H54 (cell line): ENCODE measurements at places on chromosomes 1 and 21.

DNA sequence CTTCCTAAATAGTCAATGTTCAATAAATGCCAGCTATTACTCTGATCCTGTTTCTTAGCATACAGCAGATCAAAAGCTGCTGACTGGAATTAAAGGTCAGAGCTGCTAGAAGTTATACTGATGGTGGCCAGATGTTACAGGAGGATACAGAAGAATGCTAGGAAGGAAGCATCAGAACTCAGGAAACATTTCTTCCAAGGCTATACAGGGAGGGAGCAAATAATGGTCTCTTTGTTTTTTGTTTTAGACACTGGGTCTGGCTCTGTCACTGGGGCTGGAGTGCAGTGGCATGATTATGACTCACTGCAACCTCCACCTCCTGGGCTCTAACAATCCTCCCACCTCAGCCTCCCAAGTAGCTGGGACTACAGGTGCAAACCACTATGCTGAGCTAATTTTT is 175.5 kb downstream of the RGS7 start:
- DNase-seq, result no peak

DNA sequence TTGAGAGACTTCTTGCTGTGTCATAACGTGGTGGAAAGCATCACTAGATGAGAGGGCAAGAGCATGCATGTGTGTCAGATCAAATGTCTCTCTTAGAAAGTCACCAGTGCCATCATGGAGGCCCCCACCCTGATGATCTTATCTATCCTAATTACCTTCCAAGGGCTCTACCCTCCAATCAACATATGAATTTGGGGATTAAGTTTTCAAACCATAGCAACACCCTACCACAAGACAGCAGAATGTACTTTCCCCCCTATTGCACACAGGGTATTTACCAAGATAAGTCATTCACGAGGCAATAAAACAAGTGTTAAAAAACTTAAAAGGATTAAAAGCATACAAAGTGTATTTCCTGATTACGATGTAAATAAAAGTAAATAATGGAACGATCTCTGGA is 515.6 kb downstream of the LMO4 start:
- DNase-seq, result no peak

GRCh38 chr1:205826016-205826806 is 13.2 kb upstream of the SLC41A1 start:
- no peak for DNase-seq

GRCh38 chr1:95203908-95204437 is 30.0 kb upstream of the RWDD3 start:
- DNase-seq, result no peak

DNA sequence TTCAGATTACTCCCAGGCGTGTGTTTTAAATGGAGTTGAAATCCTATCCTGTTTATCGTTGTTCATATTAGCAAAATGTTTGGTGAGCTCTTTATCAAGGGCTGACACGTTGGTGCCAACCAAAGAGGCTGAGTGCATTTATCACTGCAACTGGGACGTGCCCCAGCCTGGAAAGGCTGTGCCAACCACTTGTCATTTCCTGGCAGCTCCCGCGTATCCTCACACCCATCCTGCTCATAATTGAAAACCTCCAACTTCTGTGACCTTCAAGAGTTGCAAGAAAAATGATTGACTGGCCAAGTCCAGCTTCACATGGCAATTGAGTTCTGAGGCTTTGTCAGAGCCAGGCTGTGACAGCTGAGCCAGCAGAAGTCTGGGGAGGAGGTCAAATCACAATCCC is 43.7 kb upstream of the KCNA3 start:
- no peak for DNase-seq

GRCh38 chr1:46533179-46533864 is 18.1 kb downstream of the KNCN start:
- DNase-seq, result no peak

DNA sequence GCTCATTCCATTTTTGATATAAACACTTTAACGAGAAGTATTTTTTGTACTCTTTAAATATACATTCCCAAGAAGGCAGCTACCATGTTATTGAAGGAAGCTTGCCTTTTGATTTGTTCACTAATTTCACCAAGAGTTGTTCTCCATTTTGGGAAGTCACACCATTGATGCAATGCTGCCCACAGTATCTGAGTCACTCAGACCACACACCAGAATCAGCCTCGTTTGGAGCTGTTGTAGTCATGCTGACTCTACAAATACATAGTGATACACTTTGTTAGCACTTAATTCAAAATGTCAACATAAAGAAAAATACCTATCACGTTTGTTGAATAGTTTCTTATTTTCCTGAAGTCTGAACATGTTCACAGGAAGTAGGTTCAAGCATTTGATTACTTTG is 78.7 kb downstream of the PAPPA2 start:
- DNase-seq, result no peak

DNA sequence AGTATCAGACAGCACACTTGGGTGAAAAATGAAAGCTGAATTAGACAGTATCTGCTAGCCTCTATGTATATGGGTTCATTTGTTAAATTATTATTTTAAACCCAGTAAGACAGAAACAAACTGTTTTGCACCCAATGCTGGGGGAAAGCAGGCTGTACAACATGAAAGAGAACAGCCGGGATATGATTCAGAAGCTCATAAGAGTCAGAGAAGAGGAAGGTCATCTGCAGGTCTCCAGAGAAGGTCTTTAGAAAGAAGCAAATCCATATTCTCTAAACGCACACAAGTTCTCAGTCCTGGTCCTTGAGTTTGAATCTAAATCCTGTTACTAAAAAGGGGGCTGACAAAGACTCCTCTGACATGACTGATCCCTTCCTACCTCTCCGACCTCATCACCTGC is 155.1 kb downstream of the SIPA1L2 start:
- no peak for DNase-seq

GRCh38 chr1:29282924-29283803 is 46.8 kb downstream of the PTPRU start:
- peak; percentile 76 for DNase-seq

- DNase-seq, result no peak
These were observed 10.2 kb upstream of the CREG1 start for GRCh38 chr1:167563579-167564246.

GRCh38 chr1:198328458-198329032 is 171.7 kb downstream of the NEK7 start:
- no peak for DNase-seq

GRCh38 chr1:33379631-33380354 is 51.1 kb downstream of the PHC2 start:
- no peak for DNase-seq

- DNase-seq, result no peak
These were observed 1.3 kb downstream of the PIGV start for GRCh38 chr1:26788836-26789611.

DNA sequence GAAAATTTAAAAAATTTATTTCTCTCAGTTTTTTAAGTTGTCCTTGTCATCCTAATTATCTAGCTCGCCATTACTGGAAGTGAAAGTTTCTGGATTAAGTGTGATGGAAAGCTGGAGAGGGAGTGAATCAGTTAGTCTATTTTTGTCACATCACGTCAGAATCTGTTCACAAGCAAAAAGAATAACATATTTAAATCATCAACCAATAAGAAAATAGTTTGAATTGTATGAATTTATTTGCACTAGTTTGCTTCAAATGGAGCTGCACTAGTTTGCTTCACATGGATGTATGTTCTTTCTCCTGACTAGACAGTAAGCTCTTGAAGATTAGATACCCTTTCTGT is 22.8 kb downstream of the PHC2 start:
- DNase-seq, result no peak

GRCh38 chr1:244957525-244957924 is 93.2 kb upstream of the HNRNPU start:
- no peak for DNase-seq

DNA sequence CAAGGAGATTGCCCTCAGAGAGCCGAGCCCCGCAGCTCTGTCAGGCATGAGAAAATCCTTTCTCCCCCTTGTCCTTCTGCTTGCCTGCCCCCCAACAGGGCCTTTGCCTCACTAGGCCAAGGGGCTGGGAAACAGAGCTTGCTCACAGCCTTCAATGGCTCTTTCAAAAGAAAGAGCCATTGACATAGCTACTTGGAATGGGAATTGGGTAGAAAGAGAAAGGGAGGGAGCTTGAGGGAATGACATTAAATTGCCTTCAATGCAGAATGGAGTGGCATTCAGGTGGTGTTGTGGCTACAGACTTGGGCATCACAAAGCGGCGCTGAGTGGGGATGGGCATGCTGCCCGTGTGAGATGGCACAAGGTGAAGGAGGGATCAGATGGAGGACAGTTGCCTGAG is 13.2 kb downstream of the SYT11 start:
- no peak for DNase-seq

DNA sequence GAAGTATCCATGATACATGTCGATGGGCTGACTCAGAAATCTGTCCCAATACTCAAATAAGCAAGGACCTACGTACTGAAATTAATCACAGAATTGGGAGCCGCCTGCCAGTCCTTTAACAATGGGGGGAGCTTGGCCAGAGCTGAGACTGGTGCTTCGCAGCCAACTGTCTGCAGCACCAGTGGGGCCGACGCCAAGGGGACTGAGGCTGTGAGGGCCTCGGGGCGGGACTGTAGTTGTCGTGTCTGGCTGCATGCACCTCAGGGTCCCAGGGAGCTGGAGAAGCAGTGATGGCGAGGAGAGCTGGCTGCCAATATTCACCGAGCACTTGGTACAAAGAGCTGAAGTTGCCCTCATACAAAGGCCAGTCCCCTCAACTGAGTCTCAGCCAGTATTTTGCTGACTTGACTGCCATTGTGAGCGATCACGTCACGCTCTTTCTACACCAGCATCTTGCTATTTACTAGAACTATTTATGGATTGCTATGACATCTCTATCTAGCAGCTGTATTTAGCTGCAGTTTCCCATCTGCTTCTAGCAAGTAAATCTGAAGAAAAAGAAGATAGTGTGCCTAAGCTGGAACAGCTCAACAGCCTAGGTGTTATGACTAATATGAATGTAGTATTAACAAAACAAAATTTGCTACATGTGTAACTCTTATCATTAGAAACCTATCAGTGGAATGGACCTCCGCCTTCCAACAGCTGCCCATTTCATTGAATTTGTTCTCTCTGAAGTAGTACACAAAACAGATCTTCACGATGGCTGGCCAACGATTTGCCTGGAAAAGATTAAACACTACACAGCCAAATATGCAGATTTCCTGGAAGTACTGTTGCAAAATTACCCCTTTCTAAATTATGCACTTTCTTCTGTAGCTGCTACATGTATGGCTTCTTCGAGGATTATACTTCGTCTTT is 29.1 kb downstream of the EVI5 start:
- no peak for DNase-seq

DNA sequence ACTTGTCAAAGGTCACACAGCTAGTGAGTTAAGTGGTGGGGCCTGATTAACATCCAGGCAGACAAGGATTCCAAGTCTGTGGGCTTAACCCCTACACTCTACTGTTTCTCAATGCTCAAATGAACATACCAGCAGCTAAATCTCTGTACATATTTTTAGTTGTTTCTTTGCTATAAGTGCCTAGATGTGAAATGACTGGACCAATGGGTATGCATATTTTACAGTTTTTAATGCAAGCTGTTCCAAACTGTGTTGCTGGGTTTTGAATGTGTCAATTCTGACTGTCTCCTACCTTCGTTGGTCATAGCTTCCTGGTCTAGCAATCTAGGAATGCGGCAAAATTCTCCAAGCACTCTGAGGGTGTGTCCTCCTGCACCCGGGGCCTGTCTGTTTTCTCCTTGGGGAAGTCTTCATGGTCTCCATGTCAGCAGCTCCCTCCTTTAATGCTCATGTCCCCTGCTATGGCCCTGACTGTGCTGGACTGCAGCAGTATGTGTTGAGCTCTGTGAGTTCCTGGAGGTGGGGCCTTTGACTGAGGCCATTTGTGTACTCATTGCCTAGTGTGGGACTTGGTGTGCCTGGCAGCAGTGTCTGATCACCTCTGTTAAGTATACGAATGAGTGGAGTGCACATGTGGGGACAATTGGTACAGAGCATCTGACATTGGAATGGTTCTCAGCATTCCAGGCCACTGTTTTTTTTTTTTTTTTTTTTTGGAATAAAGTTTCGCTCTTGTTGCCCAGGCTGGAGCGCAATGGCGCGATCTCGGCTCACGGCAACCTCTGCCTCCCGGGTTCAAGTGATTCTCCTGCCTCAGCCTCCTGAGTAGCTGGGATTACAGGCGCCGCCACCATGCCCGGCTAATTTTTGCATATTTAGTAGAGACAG is 72.9 kb upstream of the SLC2A1 start:
- DNase-seq, result no peak

GRCh38 chr1:222375701-222376100 is 172.2 kb downstream of the HHIPL2 start:
- DNase-seq, result no peak

DNA sequence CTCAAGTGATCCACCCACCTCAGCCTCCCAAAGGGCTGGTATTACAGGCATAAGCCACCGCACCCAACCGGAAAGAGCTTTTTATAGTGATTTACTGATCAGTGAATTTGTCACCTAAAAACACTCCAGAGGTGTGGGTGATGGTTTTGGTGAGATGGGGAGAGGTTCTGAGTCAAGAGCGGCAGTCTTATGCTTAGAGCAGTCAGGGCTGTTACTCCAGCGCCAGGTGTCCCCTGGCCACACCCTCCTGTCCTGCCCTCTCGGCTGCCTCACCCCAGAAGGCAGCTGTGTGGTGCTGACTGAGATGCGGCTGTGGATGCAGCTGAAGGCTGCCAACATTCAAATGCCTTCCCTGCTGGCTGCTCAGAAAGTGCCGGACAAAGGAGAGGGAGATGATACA is 94.5 kb upstream of the LPGAT1 start:
- DNase-seq, result no peak

DNA sequence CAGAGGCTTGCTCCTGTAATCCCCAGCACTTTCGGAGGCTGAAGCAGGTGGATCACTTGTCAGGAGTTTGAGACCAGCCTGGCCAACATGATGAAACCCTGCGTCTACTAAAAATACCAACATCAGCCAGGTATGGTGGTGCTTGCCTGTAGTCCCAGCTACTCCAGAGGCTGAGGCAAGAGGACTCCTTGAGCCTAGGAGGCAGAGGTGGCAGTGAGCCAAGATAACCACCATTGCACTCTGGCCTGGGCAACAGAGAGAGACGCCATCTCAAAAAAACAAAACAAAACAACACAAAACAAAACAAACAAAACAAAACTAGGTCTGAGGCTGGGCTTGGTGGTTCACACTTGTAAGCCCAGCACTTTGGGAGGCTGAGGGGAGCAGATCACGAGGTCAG is 38.7 kb upstream of the RAP1GAP start:
- DNase-seq, result no peak

DNA sequence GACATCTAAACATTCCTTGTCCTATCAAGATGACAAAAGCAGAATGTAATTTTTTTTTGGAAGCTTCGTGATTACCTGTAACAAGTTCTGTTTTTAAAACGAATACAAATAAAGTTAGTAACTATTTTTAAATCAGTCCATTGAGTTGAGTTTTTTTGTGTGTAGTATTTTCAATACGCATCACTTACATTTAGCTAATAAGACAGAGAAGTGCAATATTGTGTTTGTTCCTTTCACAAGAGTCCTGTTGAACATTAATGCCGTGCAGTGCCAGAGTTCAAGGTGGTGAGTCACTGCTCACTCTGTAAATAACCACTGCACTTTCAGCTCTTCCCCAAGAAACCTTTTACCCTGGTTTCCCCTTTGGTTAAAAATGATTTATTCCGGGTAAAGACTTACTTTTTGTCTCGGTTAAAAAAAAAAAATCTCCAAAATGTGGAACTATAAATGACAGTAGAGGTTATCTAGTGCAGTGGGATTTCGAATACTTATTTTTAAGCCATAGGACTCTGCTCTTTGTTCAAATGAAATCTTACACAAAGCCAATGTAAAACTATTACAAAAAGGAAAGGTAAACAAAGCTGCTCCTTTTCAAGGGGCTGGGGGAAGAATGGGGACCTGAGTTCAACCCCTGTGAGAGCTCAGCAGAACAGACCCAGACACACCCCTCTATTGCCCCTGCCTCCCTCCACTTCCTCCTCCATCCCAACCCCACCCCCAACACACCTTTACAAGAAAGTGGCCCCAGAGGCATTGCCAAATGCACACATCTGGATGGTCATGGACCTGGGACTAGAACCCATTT is 14.8 kb upstream of the NCMAP start:
- no peak for DNase-seq
